ENCODE measurements at places on chromosomes 11 and 22.

DNA sequence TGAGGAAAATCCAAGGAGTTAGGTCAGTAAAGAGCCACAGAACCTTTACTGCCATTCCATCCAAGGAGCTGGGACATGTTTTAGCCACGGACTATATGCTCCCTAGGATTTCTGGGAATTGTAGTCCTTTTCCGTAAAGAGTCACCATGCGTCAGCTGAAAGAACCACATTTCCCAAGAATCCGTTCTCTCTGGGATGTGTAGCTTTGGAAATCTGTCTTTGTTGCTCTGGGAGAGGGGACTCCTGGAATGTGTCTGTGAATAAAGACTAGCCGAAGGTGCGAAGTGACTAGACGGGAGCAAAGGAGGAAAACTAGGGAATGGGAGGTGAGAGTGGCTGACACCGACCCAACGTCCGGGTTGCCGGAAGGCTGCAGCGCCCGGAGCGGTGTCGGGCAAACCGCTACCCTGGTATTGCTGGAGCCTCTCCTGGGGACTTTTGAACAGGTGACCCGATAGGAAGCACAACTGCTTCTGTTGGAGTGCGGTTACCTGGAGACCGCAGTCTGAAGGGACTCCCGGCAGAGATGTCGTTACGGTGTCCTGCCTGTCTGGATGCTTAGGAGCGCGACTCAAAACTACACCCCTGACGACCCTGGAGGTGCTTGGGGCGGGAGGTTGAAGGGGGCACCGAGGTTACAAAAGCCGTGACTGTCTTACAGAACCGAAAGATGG lies at the start of gene IFTAP:
TSS of gene IFTAP (plus strand) at position 187 of the 674 bp plus-strand sequence. CDS start 15,602 bp downstream, outside the sequence.
- DNase-seq, result peak; percentile 79

DNA sequence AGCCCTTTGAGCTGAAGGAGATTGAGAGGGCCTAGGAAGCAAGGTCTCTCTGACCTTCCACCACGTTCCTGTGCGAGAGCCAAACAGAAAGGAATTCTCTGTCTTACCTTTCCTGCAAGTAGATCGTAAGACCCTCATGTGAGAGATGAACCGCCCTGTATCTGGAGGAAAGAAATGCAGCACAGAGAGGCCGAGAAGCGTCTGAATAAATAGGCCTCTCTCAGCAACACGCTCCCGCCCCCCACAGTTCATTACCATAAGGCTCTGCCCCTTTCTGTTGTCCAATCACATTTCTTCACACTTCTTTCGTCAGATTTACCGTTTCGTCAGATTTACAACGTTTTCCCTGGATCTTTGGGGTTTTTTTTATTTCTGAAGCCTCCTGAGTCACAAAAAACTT lies 90.3 kb downstream of the BLID start:
- no peak for DNase-seq

- DNase-seq, result no peak
Observed at GRCh38 chr11:94668212-94668793, 99.9 kb upstream of the AMOTL1 start.

GRCh38 chr22:39343259-39344045 lies 6.3 kb upstream of the SYNGR1 start:
- DNase-seq, result peak; percentile 16

DNA sequence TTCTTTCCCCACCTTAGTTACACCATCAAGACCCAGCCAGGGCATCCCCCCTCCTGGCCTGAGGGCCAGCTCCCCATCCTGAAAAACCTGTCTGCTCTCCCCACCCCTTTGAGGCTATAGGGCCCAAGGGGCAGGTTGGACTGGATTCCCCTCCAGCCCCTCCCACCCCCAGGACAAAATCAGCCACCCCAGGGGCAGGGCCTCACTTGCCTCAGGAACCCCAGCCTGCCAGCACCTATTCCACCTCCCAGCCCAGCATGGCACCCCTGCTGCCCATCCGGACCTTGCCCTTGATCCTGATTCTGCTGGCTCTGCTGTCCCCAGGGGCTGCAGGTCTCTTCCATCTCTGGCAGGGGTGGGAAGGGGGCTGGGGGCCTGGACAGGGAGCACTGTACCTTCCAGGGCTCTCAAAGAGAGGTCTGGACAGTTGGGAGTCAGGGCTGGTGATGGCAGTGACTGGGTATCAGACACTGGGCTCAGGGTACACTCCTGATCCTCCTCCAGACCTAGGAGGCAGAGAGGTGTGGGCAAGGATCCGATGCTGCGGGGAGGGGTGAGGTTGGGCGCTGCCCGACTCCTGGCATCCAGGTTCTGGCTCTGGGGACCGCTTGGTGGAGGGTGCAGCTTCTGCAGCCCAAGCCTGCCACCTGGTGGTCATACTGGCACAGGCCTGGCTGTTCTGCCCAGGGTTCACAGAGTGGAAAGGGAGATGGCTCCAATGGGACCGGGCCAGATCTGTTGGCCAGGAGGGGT lies at the start of gene UPK2:
TSS of gene UPK2 (plus strand) at position 205 of the 753 bp plus-strand sequence. CDS start at position 258, 53 bp downstream.
- peak; percentile 79 for DNase-seq

DNA sequence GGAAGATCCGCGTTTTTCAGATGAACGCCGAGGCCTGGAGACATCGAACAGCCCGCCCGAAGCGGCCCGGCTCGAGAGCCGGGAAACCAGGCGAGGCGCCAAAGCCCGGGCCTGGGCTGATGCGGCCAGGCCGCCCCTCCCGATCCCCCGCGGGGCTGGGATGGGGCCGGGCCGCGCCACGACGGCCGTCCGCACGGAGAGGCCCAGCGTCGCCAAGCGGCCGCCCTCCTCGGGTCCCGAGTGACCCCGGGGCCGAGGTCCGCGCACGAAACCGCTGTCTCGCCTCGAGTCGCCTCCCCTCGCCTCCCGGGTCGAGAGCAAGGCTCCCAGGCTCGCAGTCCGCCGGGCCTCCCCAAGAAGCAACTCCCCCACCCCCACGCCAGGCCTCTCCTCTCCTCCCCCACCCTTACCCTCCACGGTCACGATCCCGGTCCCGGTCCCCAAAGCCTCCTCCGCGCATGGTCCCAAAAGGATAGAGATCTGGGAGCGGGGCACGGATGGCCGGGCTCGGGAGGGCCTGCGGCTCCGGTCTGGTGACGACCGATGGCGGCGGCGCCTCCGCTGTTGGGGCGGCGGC lies 482 bp downstream of the DDX17 start:
- peak; percentile 53 for DNase-seq

DNA sequence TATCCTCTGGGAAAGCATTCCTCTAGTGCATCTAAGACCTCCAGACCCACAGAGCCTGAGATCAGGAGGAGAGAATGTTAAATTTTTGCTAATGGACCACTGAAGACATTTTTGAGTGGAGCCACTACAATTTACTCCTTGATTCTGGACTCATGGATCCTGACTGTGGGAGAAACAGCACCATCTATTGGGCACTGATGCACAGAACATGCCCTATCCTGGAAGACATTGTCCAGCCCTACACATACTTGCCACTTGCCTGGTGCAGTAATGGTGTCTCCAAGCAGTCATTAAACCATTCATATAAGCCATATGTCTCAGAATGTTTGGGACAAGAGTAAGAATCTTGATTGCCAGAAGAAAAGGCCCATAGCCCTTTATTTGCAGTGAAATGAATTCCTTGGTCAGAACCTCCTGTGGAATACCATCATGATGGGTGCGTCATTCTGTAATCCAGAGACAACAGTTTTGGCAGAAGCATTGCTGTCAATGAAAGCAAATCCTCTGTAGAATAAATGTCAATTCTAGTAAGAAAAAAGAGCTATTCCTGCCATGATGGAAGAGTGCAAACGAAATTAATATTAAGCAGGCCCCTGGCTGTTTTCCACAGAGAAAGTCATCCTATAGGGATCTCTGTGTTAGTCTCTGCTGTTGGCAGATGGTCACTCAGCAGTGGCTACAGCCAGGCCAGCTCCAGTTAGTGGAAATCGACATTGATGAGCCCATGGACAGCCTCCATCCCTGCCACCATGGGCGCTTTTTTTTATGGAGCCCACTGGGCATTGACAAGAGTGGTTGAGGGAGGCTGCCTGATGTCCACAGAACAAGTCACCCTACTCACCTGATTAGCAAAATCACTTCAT lies 43.5 kb downstream of the GGTLC2 start:
- DNase-seq, result peak; percentile 32

GRCh38 chr11:126997196-126997595 lies 3.4 kb downstream of the KIRREL3 start:
- DNase-seq, result no peak

- no peak for DNase-seq
Observed at GRCh38 chr11:18393581-18394274, 635 bp upstream of the LDHA start.

All from NCI-H2081 (cell line).